ENCODE measurements at places on chromosomes 13 and 19. TPM values are rescaled to one million over a fixed set of nuclear protein-coding genes. Genes with fewer than 3 reads are reported as not detected.

GRCh38 chr19:1690699-1691307 lies 38.4 kb upstream of the TCF3 start:
- DNase-seq, result no peak

DNA sequence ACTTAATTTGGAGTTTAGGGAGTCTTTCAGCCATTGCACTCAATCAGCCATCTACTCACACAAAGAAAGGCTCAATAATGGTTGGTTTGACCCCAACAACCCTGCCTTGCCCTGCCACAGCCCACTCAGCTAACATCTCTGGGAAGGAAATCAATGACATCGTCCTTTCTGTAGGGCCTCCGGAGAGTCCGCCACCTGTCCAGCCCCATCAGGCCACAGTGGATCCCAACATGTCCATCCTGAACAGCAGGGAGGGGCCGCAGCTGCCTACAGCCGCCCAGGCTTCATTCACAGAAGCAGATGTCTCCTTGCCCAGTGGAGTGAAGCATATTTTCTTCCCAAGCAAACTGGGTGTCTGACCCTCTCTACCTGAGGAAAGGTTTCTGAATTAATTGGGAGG lies 4.2 kb upstream of the CDX2 start:
- DNase-seq, result no peak

GRCh38 chr13:41382431-41382830 lies 71.4 kb downstream of the NAA16 start:
- no peak for DNase-seq

GARIN5A gene
- not detected for total RNA-seq

YJU2 gene
- total RNA-seq, result 39.6 TPM
